ENCODE measurements at places on chromosomes 7 and 10.

- DNase-seq = no peak
Measured at GRCh38 chr7:18831943-18832342, 285.5 kb downstream of the TWIST1 start.

GRCh38 chr10:91758303-91759146, 39.7 kb upstream of the TNKS2 start:
- DNase-seq = no peak

GRCh38 chr7:157250605-157251228, 86.1 kb upstream of the DNAJB6 start:
- no peak for DNase-seq

DNA sequence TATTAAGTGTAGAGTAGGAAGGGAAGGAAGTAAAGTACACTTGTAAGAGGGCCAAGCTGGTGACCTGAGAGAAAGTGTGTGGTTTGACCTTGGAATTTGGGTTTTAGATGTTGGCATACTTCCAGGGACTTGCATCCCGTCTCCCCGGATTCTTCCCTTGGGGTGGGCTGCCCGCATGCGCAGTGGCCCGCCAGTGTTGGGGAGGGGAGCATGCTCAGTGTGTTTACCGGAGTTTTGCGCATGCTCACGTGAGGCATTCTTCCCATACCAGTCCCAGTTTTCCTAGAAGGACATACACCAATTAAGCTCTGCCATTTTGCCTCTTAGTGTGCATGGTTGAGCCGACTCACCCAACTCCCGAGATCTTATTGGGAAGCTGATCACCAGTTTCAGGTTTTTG, 9.4 kb downstream of the PDSS1 start:
- no peak for DNase-seq

DNA sequence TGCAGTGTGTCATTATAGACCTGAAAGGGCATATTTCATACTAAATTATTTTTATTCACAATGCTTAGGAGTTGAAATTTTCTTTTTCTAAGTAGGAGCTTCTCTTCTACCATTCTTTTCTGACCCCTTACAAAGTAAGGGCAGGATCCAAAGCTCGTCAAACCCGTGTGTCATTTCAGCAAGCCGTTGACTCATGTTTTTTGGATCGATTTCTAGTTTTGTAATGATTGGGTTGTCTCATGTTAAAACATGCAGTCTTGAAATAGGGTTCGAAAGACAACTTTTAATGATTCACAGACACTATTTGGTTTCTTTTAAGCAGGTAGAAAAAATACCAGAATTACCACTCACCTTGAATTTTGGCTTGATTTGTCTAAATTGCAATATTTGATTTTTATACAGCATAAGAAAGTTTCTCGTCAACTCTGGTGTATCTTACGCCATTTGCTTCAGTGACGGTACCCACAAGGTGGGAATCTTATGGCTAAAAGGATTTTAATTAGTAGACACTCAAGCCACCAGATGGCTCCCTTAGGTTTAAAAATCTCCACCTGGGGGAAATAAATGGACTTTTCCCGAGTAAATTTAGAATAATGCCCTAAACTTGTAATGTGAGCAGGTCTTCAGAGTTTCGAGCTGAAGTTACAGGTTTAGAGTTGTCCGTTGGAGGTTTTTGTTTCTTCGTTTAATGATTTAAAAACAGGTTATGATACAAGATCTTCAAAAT, 283.4 kb downstream of the CCDC3 start:
- no peak for DNase-seq

- no peak for DNase-seq
Measured at GRCh38 chr10:63553473-63553872, 32.3 kb downstream of the REEP3 start.

DNA sequence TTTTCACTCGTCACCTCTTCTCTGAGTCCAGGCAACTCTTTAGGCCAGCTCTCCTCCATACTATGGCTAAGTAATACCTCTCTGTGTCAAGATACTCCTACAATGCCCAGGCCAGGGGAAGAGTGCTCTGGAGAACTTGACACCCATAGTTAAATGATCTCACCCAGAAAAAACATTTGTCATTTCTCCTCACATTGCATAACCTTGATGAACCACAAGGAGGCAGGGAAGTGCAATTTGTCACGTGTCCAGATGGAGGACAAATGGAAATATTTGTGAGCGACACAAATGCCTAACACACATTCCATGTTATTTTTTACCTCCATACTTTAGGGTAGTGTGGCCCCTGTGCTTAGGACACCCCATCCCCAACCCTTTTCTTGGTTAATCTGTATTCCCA, 78.3 kb downstream of the HTR7 start:
- DNase-seq = no peak

GRCh38 chr7:1432411-1433082, 26.7 kb downstream of the MICALL2 start:
- no peak for DNase-seq
